Esophagus mucosa (tissue), 1 donor: ENCODE measurements at places on chromosomes 7 and 10.

GRCh38 chr10:101130984-101131961, at the start of gene TLX1:
Gene TLX1 (plus strand): TSS chr10:101131300. CDS start chr10:101131542, 242 bp downstream.
- peak; percentile 16 for ATAC-seq

DNA sequence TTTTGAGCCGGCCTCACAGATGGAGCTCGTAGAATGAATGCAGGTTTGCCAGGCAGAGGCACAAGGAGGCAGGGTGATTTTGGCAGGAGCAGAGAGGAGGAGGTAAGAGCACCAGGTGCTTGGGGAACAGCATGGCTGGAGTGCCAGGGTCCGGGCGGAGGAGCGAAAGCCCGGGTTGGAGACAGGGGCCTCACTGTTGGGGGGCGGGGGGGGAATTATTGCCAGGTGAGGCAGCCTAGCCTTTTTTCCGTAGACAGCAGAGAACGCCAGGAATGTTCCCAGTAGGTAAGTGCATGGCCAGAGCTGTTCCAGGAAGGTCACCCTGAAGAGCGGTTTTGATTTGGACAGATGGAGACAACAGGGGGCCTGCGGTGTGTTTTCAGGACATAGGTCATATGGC, 9.5 kb downstream of the SRRM3 start:
- ATAC-seq = no peak

- no peak for ATAC-seq
Observed at GRCh38 chr10:51896849-51897248, 197.5 kb upstream of the CSTF2T start.

DNA sequence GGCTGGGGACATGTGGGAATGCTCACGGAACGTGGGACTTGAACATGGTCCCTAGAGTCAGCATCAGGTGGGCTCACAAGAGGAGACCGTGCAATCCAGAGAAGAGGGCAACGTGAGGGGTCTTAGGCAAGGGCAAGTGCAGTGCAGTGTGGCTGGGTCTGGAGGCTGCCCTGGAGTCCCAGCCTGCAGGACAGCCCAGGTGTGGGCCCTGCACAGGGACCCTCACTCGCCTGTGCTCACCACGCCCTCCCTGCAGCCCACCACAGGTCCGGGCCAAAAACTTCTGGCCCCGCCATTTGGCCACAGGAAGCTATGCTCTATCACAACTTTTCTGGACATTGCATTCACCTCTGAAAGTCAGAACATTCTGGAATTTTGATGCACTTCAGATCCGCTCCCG, 133.5 kb downstream of the PAXIP1 start:
- peak; percentile 25 for ATAC-seq

DNA sequence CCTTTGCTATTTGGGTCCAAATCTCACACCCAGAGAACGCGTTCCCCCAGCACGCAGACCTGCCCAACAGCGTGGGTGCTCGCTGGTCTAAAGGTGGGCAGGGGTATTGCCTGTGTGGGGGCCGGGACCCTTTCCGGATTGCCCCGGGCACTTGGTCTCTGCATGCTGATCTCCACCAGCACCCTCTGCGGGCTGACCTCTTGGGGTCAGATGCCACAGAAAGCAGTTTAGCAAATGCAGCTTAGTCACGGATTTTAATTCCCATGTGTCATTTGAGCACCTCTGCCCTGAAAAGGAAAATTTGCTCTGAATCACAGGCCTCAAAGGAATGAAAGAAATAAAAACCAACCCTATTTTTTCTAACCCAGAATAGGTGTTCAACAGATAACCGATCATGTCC, 46.7 kb downstream of the PKD1L1 start:
- ATAC-seq = no peak

- ATAC-seq = no peak
Observed at GRCh38 chr10:4252701-4253100, 467.7 kb upstream of the KLF6 start.

GRCh38 chr10:71840177-71840957, 10.7 kb downstream of the PSAP start:
- peak; percentile 30 for ATAC-seq

DNA sequence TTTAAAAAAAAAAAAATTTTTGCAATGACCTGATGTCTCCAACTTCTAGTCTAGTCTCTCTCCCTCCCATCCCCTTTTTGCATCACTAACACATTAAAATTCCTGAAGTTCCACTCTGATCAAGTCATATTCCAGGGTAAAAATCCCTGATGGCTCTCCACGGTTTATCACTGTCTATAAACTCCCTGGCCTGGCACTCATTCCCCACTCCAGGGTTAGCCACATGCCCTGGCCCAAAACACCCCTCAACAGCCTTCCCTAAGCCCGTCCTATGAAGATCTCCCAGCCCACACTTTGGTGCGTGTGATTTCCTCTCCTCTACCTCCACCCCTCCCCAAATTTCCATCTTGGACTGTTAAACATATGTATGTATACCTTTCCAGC, 125.4 kb downstream of the JAZF1 start:
- ATAC-seq = no peak

DNA sequence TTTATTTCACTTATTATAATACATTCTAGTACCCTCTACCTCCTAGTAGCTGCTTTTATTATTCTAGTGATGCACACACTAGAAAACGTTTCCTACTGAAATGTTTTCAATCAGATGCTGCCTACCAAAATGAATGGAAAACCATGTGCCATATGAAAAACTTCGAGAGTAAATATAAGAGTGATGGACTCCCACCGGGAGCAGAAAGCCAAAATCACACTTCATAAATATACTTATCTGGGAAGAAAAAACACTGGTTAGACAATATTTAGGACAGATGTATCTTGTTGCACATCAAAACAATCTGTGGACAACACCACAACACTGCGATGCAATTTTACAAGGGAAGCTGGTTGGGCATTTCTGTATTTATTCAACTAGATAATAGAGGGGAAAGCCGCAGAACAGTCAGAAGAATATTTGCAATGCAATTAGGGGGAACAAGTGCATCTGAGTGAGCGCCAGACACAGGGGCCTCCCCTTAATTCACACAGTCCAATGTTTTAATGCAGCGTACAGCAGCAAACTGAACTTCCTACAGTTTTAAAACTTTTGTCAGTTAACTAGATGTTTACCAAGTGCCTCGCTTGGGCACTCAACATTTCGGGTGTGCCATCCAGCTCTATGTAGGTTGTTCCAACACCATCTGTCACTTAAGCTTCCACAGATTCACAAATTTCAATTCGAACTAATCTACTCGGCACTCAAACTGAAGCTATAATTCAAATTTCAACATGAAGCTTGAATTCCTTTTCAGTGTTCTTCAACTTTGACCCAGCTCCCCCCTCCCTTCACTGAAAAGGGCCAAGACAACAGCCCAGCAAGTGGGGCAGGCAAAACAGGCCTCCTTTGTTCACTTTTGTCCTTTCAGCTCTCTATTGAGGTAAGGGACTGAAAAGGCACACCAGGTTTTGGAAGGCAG, 7.4 kb downstream of the NRCAM start:
- no peak for ATAC-seq

- ATAC-seq = no peak
Observed at GRCh38 chr10:106301146-106301545, 863.4 kb downstream of the SORCS1 start.

DNA sequence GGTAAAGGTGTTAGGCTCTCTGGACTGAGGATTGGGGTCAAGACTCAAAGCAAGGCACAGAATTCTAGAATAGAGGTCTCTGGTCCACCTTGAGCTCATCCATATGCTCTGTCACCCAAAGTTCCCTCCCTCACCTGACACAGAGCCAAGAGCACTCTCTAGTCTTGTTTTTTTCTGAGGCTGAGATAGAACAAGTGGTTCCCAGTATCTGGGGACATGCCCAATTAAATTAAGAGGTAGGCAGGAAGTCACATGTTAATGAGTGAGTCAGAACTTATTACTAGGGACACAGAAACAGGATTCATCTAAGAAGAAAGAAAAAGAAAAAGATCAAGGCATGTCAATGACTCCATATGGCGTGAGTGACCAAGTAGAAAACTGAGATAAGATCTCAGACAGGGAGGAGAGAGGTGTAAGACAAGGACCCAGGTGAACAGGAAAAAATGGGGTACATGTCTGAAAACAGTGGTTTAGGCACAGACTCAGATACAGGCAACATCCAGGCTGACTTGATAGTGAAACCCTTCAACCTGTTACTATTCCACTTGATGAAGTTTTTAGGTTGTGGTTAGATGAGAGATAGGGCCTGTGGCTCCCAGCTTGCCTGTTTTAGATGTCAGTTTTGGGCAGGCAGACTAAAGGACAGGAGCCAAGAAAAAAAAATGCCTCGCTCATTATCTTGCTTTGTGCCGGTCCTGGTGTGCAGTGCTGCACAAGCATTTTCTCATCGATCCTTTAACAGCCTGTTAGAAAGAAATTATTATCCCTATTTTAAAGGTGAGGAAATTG, 609.9 kb downstream of the CCSER2 start:
- no peak for ATAC-seq

- ATAC-seq = no peak
Observed at GRCh38 chr7:39394105-39394680, 172.0 kb upstream of the YAE1 start.

- no peak for ATAC-seq
Observed at GRCh38 chr10:63886281-63887022, 365.3 kb downstream of the REEP3 start.
